CD4-positive, alpha-beta T cell treated with Interleukin-15 for 4 hours (primary cell): ENCODE measurements at places on chromosomes 2 and 18.

- no peak for DNase-seq
Measured at GRCh38 chr18:61474341-61474740, 141.1 kb downstream of the CDH20 start.

DNA sequence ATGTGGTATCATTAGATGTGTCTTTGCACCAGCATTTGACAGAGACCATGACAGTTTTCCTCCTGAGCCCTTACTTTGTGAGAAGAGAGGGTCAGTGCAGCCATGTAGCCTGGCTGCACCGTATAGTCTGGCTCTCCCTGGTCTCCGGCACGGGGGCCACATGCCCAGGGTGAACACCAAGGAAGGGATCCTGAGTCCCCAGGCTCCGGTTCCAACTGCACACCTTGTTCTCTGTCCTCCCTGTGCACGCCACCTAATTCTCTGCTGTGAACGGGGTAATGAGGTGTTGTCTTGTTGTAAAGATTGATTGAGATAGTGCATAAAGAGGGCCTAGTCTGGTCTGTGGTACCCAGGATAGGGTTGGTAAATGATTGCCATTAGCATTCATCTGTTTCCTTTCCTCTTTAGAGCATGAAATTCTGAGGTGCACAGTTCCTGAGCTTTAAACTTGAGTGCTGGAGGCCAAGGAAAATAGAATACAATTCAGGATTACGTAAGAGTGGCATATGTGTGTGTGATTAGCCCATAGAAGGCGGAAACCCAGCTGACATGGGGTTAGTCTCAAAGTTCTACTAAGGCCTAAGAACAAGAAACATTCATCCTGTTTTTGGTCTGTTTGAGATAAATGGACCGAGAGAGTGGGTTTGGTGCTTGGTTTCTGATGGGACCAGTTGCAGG, 55.5 kb downstream of the NCK2 start:
- no peak for DNase-seq

DNA sequence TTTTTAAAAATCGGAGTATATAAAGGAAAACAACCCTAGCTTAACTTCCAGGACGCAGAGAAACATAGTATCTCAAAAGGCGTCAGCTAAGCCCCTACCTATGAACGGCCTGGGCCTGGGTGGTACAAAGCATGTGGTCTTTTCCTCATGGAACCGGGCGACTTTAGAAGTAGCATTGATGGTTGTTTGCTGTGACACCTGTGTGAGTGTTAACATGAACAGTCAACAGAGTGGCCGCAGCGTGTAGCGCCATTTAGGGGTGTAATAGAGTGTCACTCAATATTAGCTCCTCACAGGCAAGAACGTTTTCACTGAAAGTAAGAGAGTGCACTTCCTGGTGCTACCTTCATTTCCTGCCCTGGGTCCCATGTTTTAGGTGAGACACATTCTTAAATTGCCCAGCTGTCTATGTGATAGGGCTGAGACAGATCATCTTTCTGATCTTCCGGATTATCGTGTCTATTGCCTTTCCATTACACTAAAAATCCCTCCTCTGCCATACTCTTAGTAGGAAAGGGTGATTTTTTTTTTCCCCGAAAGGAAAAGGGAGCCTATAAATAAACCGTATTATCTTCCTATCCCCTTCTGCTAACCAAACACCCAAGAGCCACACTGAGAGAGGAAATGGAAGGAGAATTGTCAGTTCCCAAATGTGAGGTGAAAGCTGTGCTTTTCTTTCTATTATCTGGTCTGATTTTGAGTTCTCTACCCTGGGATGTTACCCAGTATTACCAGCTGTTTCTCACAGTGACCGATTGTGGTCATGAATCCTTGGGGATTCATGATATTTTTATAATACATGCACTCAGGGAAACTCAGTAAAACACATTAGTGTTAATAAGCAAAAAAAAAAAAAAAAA, 1.3 kb downstream of the GORASP2 start:
- DNase-seq: peak; percentile 74

DNA sequence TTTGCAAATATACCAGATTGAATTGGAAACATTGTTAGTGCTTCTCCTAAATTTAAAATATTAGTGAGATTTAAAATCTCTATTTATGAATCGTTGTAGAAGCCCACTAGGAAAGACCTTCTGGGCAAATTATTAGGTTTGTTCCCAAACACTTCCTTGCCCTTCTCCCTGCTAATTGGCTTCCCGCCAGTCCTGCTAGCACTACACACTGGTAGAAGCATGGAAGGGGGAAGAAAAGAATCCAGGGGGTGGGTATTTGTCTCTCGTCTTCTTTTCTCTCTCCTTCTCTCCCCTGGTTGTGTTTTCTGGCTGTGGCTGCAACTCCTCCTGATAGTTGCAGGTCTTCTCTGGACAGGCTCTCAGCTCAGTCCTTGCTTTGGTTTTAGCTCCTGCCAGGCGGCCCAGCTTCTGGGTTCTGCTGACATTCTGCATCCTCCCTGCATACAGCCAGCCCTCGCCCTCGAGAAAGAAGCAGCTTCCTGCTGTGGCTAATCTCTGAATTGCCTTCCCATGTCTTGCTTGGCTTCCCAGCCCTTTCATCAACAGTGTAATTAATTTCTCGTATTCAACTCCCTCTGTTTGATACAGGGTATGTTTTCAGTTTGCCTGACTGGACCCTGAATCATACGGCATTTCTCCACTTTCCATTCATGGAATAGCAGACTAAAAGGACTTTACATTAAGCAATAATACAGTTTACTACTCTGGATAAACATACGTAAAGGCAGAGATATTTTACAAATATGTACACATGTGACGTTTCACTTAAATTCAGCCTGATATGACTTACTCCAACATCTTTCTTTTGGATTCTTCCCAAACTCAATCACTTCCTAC, 6.9 kb upstream of the PARD3B start:
- no peak for DNase-seq

DNA sequence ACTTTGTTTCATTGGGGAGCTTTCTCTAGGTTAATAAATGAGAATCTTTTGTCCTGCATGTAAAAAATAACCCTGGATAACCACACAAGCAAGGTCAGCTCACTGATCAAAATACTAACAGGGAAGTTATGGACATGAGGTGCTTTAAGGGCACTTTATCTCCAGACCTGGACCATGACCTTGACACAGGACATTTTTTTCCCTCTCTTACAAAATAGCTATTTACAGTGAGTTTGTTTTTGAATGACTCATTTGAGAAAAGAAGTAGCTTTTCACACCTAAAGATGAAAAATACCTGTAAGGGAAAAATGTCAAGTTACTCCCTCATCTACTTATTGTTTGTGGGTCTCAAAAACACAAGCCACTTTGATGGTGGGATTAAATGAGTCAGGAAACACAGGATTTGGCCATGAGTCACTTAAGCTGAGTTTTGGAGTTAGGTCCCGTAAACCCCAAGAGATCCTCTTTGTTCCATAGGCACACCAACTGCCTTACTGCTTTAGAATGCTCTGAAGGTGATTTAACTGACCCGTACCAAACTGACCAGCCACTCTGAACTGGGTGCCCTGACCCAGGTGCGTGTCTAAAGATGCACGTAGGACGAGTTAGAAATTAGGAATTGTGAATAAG, 479.3 kb upstream of the NXPH2 start:
- no peak for DNase-seq

DNA sequence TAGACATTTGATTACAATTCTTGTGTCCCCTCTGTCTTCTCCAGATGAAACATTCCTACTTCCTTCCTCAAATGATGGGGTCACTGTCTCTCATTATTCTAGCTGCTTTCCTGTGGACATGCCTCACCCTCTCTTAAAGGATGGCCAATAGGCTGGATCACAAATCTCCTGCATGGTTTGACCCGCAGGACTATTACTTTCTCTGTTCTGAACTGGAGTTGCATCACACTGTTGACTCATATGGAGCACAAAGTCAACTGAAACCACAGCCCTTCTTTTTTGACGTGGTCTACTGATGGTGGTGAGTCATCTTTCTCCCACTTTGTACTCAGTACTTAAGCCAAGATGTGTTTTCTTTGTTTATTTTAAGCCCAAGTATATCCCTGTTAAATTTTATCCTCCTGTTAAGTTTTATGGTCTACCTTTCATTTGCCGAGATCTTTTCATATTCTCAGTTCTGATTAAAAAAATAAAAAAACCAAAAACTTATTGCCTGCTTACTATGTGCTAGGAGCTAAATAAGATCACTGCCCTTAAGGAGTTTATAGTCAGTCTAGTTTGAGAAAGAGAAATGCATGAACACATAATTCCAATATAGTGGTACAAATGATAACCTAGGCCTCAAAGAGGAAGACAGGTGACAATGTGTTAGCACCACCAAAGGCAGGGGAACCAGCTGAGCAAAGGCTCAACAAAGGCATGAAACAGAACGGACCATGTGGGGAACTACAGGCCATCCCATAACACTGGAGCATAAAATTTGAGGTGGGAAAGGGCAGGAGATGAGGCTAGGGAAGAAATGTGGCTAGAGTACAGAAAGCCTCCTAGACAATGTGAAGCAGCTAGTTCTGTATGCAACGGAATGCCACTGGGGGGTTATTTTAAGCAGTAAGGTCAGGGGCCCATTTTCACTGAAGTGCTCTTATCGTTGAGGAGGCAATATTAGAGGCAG, 67.6 kb upstream of the ZFP36L2 start:
- peak; percentile 49 for DNase-seq

DNA sequence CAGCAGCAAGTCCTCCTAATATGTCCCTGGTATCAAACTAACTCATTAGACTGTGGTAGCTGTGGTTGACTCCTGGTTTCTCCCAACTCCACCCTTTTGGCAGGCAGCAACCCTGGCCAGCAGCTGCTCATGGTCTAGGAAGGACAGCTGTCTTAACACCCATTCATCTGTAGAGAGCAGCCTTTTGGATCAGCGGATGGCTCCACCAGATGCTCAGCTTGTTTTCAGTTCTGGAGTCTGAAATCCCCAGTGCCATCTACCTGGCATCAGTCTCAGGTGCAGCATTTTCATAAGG, 100.5 kb downstream of the SPOPL start:
- no peak for DNase-seq

DNA sequence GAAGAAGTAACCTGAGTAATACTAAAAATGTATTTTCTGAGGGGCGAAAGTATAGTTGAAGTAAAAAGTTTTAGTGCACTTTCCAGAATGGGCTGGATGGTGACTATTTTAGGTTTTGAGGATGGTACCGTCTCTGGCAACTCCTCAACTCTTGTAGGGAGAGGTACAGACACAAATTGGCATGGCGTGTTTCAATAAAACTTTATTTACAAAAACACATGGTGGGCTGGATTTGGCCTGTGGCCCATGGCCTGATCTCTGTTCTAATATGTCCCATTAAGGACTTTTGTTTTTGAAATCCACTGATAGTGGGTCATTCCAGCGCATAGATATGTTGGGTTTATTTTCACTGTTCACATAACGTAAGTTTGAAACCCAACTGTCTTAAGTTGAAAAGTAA, 132.8 kb downstream of the AGAP1 start:
- DNase-seq: no peak

- DNase-seq: no peak
Measured at GRCh38 chr2:49954059-49954458, 799.7 kb upstream of the FSHR start.

DNA sequence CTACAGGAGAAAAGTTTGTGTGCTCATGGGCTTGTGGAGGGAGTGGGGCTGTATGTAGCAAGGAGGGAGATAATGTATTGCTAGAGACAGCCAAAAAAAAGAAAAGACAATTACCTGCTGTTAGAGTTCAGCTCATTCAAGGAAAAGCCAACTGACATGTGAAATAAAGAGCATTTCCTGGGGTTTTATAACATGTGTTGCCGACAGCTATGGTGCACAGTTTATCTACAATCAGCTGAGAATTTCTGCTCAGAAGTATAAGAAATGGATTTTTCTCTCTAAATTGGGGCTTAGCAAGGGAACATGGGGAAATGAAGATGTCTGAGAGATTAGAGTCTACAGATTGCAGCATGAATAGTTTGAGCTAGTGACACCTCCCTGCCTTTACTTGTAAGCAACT, 674.1 kb downstream of the SUCLG1 start:
- DNase-seq: no peak

DNA sequence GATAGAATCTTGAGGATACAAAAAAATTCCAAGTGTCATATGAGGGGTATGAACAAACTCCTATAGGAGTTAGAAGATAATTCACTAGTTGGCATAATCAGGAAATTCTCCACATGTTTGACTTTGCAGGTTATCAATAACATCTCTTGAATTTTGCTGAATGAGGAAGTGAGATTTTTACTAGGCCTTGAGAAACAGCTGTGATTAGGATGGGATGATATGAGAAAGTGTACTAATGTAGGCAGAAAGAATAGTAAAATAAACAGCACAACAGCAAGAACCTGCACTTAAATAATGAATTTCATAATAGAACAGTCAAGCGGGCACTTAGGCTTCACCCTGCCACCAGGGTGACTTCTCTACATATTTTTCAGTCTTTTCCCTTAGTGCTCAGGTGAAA, 570.8 kb upstream of the CRIM1 start:
- no peak for DNase-seq

DNA sequence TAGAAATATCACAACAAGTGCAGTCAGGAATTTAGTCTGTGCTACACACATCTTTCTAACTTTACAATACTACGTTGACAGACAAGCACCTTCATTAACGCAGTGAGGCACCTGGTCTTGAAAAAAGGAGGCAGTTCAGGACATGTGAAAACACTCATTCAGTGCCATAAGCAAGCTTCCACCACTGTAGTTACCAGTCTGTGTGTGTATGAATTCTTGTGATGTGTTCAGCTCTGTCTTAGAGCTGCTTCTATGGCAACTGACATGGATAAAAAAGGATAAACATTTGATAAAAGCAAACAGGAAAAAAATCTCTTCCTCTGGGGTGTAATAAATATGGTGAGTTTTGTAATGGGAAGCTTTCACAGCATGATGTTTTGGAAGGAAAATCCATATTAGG, 623.8 kb upstream of the NXPH2 start:
- DNase-seq: no peak

DNA sequence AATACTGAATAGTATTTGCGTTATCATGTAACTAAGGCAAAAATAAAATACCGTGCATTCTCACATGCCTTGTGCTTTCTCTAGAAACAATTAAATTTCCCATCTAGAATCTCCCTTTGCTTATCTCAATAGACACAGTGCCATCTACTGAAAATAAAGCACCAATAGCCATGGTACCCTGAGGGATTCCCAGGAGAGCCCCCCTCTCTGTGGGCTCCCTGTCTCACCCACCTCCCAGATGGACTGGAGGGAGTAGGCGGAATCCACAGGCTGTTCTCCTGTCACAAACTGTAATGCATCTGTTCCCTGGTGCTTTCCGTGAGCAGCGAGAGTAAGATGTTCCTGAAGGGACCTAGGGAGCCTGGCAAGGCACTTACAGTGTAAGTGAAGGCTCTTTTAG, 112.4 kb upstream of the UPP2 start:
- DNase-seq: no peak
